Inflammatory macrophage (primary cell): ENCODE measurements at places on chromosomes 12 and 14.

- peak; percentile 99 for DNase-seq
Observed at GRCh38 chr12:55847603-55848291, 5.0 kb upstream of the MMP19 start.

DNA sequence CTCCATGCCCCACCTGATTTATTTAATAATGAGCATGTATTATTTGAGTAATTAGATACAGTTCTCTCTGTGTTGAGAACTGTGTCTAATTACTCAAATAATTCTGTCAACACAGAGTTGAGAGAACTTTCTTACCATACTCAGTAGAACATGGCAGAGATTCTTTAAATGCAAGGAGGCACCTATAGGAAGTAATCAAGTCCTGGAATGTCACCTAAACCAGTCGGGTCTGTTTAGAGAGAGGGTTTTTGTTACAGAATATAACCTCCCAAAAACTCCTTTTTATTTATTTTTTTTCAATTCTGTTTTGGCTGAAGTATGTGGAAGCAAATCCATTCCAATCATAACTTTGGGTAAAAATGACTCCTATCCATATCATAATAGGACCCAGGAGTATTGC lies 37.5 kb upstream of the CIT start:
- DNase-seq, result no peak

DNA sequence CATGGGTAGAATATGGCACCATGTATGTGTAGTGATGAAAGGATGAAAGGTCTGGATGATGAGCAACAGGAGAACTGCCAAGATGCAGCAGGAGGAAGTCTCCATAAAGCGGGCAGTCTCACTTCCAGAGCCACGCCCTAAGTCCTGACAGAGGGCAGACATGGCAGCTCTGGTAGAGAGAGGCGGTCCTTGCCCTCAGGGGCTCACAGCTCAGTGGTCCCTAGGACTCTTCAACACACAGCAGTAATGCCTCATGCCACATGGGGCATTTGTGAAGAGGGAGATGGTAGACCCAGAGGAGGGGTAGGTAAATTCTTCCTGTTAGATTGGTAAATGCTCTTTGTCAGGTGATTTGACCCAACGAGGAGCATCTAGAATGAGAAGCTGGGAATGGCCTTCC lies 1088.4 kb downstream of the BCL11B start:
- DNase-seq, result no peak

- no peak for DNase-seq
Observed at GRCh38 chr12:33439587-33440011, at the start of gene SYT10. Gene SYT10 (minus strand): TSS chr12:33439819. CDS start chr12:33439522, 297 bp downstream.
